ENCODE measurements at places on chromosomes 6 and 20.

DNA sequence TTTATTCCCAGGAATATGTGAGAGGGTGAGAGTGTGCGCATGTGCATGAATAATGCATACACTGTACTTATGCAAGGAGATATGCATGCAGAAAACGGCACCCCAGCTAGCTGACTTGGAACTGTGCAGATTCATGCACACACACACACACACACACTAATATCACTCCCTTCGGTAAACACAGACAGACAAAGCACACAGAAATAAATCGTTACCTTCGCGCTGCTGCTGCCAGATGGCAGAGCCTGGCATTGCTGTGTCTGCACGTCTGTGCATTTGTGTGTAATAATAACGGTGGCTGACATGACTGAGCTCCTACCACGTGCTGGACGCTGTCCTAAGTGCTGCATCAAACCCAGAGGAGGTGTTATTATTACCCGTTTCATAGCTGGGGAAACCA lies 36.8 kb downstream of the PREX1 start:
- no peak for DNase-seq

DNA sequence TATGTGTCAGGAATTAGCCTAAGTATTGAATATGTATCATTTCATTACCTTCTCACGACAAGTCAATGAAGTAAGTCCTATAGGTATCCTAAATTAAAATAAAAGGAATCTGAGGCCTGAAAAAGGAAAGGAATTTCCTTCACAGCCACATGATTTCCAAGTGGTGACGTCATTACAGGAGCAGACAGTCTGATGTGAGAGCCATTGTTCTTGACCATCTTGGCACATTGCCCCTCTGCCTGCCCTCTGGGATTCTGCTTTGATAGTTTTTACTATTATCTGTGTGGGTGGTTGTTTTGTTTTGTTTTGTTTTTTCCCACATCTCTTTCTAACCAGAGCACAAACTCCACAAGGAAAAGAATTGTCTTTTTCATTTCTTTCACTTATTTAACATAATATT lies 219.8 kb upstream of the UFL1 start:
- no peak for DNase-seq

GRCh38 chr6:105650347-105650746 lies 247.5 kb upstream of the PREP start:
- DNase-seq = no peak

DNA sequence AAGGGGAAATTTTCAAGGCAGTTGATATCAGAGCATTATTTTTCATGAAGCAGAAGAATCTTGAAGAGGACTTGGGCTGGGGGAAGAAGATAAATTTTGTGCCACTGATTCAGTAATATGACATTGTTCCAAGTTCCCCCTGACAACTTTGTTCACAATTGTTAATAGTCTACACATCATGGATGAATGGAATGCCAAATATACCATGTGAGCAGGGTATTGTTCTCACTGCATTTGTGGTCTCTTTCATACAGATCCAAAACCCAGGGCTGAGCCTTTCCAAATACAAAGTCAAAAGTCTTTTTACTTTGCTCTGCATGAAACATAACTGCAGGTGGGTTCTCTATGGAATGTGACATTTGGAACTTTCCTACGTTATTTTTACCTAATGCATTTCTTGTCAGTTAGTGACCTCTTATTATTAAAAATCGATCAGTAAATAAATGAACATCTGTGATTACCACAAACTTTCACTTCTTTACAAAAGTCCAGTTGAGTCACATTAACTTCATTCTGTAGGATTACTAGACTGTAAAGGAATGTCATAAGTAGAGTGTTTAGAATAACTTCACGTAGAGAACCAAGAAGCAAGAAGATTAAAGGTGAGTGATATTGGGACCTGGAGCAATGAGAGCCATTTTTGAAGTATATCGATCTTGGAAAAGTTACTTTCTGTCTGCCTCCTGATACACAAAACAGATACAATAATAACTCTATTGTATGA lies 100.9 kb downstream of the RCAN2 start:
- no peak for DNase-seq

- DNase-seq = no peak
Observed at GRCh38 chr20:56506103-56506502, 18.4 kb upstream of the FAM209A start.
